ENCODE measurements at places on chromosomes 13 and 19.
A peak's percentile ranks its signal among the peaks of the same experiment; 100 is the strongest.

GRCh38 chr19:40335101-40335500 is 13.1 kb downstream of the C19orf47 start:
- DNase-seq, result no peak

DNA sequence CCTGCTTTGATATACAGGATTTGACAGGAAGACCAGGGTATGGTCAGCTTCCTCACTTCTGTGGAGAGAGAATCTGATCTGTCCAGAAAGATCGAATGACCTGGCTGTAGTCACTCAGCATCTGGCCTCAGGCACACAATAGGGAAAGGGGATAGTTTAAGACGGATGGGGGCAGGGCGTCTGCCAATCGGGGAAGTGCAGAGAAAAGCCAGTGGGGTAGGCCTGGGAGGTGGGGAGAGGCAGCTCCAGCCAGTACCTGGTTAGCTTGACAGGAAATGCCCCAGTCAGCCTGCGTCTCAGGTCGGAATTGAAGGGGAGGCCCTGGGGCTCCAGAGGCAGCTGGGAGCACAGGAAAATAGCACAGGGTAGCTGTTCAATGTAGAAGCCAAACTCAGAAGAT is 12.4 kb downstream of the ZNF444 start:
- no peak for DNase-seq

- DNase-seq, result no peak
Measured at GRCh38 chr13:23777575-23777870, 111.7 kb downstream of the MIPEP start.

DNA sequence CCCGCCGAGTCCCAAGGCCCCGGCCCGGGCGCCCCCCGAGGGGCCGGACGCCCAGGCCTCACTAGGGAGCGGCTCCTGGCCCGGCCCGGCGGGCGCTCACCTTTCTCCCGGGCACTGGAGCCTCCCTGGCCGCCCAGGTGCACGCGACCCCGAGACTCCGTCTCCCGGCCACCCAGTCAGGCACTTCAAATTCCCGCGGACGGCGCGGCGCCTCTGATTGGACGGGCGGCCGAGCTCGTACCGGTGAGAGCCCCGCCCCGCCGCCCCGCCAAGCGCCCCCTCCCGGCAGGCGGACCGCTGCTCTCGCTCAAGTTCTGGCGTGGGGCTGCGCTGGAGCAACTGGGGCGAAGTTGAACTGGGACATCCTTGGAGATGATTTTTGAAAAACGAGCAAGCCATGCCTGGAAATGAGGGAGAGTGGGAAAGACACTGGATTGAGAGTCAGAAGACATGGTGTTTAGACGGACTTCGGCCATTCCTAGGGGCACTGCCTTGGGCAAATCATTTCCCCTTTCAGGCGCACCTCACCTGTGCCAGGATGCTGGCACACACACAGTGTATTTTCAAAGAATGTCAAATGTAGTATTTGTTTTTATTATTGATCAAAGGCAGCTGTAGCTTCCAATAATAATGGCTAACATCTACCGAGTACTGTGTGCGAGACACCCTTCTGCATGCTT is 485.3 kb downstream of the UQCRFS1 start:
- peak; percentile 89 for DNase-seq

- no peak for DNase-seq
Measured at GRCh38 chr13:40024204-40024966, 368.9 kb downstream of the COG6 start.

GRCh38 chr13:72696579-72696978 is 30.9 kb downstream of the MZT1 start:
- no peak for DNase-seq

DNA sequence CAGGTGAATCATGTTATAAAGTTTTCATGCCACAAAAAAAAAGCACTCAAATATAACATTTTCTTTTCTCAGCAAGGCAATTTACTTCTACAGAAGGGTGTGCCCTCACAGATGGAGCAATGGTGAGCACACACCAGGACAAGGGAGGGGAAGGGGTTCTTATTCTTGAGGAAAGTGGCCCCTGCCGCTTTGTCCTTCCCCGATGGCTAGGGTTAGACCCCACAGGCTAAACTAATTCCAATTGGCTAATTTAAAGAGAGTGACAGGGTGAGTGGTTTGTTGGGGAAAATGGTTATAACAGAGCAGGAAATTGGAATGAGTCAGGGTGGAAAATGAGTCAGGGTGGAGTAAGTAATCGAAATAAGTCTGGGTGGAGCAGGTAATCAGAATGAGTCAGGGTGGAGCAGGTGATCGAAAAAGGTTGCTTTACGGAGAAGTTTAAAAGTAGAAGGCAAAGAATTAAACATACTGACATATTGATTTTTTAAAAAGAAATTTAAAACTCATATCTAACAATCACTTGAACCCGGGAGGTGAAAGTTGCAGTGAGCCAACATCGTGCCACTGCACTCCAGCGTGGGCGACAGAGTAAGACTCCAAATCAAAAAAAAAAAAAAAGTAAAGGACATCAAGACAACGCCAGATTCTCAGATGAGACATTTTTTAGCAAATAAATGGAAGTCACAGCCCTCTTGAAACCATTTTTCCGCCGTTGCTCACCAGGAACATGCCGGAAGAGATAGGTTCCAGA is 813 bp downstream of the ZNF562 start:
- DNase-seq, result no peak

- no peak for DNase-seq
Measured at GRCh38 chr13:75055296-75055695, 426.7 kb downstream of the TBC1D4 start.

DNA sequence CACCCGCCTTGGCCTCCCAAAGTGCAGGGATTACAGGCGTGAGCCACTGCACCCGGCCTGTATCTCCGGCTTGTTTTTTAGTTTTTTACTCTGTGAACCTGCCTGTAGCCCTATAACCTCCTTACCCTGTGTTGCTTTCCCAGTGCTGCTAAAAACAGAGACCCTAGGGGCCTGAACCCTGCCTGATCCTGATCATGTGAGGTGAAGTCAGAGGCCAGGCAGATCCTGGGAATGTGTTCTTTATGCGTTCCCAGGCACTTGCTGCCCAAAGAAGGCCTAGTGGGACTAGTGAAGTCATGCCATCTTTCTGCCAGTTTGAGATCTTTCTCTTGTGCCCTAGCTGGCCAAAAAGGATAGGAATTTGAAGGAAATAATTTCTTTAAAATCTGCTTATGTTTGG is 4.6 kb downstream of the UBA2 start:
- DNase-seq, result no peak

- DNase-seq, result peak; percentile 62
Measured at GRCh38 chr19:18967358-18968146, 26.5 kb upstream of the HOMER3 start.

- DNase-seq, result no peak
Measured at GRCh38 chr19:45883881-45884681, 1.9 kb downstream of the IRF2BP1 start.

DNA sequence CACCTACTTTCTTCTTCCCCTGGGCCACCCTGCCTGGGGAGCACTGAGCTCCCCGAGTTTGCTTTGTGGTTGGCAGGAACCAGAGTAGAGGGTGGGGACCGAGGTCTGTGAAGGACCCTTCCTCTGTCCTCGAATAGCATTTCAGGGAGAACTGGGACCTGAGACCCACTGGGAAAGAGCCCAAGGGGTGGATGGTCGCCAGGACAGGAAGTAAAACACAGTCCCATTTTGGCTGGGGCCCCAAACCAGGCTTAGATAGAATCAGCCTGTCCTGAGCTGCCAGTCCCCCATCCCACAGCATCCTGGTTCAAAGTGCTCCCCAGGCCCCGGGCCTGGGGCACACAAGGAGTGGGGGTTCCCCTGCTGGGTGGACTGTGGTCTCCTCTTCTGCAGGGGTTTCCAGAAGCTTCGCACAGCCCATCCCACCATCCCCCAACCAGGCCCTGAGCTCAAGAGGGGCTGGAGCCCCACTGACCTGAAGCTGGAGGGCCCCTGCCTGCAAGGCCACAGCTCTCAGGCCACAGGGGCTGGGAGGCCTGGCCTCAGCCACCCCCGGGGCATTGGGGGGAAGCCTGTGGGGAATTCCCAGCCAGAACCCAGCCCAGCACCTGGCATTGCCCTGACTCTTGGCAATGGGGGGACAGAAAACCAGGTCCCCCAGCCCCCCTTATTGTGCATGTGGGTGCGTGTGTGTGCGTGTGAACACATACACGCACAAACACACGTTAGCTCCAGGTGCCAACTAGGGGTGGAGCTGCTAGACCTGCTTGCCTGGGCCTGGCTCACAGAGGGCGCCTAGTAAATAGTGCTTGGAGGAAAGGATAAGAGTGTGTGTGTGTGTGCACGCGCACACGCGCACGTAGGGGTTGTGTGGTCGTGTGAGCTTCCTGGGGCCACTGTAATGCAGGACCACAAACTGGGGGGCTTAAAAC is 995 bp upstream of the MKNK2 start:
- DNase-seq, result no peak

DNA sequence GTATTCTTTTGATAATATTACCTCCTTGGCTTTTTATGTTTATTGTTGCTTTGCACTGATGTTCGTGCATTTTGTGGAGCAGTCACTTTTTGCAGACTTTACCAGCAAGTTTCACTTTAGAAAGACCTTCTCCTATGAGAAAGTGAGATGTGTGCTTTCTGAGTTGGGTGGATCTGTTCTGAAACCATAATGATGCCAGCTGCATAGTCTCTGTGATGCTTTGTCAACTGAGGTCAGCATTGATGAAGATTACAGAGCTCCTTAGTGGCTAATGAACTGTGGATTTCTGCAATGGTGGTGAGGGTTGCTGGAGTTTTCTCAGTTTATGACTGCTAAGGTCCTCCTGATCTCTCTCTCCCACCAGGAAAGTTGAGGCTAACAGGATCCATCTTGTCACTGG is 309.9 kb upstream of the SLITRK6 start:
- no peak for DNase-seq

- no peak for DNase-seq
Measured at GRCh38 chr13:99976575-99976974, 5.0 kb upstream of the ZIC5 start.

DNA sequence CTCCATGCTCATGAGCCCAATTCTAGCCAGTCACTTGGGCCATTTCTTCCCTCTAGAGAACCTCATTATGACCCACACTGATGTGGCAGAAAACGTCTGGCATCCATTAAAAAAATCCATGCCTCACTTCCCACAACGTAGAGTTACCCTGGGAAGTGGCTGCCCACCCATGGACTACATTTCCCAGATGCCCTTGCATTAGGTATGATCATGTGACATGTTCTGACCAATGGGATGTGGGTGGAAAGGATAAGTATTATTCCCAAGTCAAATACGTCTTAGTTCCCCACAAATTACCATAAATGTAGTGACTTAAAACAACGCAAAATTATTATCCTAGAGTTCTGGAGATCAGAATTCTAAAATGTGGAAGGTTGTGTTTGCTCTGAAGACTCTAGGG is 47.9 kb upstream of the ZNRF4 start:
- DNase-seq, result no peak

GRCh38 chr13:44283600-44283999 is 90.0 kb upstream of the SERP2 start:
- DNase-seq, result no peak

DNA sequence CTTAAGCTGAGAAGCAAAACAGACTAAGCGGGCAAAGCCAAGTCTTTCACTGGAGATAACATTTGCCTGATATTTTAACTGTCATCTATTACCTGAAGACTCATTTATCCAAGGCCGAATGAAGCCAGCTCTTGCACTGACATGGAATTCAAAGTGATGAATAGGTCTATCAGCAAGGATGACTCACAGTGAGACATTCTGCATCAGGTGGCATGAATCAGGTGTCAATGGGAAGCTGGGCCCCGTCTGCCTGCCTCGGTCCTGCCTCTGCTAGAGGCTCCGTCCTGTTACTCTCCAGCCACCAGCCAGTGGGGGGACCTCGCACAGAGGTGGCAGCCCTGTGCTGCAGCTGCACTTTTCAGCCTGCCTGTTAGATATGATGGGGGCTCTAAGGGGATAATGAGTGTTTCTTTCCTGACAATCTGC is 23.5 kb downstream of the STARD13 start:
- DNase-seq, result no peak

GRCh38 chr19:43316591-43317319 is 36.7 kb upstream of the CD177 start:
- peak; percentile 53 for DNase-seq

GRCh38 chr13:102878481-102878880 is 32.6 kb downstream of the ERCC5 start:
- DNase-seq, result no peak

DNA sequence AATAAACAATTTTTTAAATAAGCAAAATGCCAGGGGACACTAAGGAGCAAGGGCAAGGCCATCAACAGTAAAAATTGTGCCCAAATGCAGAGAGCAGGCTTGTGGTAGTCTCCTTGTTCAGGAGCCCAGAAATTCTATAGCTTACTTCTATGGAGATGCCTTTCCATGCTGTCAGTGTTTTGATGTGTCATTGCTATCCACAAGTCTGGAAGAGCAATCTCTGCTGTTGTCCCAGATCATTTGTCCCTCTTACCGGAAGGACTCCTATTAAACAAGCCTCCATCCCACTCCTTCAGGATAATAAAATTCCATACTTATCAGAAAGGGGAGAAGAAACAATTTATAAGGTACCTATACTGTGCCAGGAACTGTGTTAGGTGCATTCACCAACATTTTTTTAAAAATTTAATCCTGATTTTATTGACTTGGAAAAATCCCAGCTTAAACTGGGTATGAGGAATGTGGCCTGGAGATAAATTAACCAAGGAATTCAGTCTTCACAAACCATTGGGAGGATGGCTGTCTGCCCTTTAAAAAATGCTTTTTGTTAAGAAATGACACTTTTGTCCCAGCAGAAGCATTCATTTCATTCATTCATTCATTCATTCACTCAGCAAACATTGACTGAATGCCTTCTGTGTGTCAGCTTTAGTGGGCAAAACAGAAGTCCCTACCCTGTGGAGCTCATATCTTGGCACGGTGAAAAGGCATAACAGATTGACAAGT is 26.8 kb upstream of the CYSLTR2 start:
- no peak for DNase-seq

DNA sequence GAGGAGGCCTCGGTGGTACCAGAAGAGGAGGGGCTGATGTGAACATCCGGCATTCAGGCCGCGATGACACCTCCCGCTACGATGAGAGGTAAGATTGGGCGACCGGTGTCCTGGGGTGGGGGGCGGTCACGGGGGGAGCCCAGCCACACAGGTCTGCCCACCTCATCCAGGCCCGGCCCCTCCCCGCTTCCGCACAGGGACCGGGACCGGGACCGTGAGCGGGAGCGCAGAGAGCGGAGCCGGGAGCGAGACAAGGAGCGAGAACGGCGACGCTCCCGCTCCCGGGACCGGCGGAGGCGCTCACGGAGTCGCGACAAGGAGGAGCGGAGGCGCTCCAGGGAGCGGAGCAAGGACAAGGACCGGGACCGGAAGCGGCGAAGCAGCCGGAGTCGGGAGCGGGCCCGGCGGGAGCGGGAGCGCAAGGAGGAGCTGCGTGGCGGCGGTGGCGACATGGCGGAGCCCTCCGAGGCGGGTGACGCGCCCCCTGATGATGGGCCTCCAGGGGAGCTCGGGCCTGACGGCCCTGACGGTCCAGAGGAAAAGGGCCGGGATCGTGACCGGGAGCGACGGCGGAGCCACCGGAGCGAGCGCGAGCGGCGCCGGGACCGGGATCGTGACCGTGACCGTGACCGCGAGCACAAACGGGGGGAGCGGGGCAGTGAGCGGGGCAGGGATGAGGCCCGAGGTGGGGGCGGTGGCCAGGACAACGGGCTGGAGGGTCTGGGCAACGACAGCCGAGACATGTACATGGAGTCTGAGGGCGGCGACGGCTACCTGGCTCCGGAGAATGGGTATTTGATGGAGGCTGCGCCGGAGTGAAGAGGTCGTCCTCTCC is 6.3 kb upstream of the LIN7B start:
- DNase-seq, result no peak

GRCh38 chr13:31824705-31825517 is 85.6 kb downstream of the RXFP2 start:
- DNase-seq, result peak; percentile 36

GRCh38 chr13:84744203-84744602 is 861.9 kb upstream of the SLITRK1 start:
- no peak for DNase-seq
